ENCODE measurements at places on chromosomes 7 and 10. TPM values are rescaled to one million over a fixed set of nuclear protein-coding genes. Genes with fewer than 3 reads are reported as not detected.

- no peak for DNase-seq
These were observed 47.2 kb upstream of the NRP1 start for GRCh38 chr10:33381451-33382215.

DNA sequence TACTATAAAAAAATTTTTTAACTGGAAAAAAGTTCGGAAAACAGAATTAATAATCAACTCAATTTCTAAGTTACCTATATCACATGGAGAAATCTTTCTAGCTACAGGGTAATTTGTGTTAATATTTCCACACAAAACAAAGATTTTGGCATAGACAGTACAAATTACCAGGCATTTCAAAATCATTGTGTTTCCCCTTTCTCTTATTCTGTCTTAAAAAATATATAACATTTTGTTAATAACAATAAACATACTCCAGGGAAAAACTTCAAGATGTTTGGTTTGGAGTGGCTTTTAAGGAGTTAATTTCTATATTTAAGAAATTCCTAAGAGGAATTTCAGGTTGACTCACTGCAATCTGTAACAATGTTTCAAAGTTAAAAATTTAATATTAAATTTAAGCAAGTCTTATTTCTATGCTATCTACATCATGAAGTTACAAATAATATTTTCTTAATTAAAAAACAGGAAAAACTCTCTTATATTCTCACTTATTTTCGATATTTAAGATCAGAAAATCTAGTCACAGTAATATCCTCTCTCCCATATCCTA lies 132.6 kb downstream of the NRBF2 start:
- DNase-seq, result no peak

- DNase-seq, result no peak
These were observed 92.8 kb downstream of the PAXIP1 start for GRCh38 chr7:154910125-154910524.

GRCh38 chr7:36945612-36946400 lies 221.5 kb upstream of the AOAH start:
- DNase-seq, result no peak

- DNase-seq, result no peak
These were observed 17.2 kb downstream of the EBF3 start for GRCh38 chr10:129946859-129947258.

The COL17A1 gene
- total RNA-seq, result not detected

DNA sequence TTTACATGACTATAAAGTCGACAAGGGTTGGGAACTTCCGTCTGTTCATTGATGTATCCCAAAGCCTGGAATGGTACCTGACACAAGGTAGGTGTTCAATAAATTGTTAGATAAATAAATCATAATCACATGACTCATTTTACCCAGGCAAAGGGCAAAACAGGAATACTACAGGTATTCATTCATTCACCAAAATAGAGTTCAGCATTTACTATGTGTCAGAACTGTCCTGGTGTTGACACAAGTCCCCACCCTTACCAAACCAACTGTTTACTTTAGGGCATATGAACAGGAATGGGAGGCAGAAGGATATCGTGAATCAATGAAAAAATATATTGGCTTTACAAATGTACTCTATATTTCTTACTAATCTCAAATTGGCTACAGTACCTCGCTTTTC lies 666 bp upstream of the YAE1 start:
- no peak for DNase-seq

DNA sequence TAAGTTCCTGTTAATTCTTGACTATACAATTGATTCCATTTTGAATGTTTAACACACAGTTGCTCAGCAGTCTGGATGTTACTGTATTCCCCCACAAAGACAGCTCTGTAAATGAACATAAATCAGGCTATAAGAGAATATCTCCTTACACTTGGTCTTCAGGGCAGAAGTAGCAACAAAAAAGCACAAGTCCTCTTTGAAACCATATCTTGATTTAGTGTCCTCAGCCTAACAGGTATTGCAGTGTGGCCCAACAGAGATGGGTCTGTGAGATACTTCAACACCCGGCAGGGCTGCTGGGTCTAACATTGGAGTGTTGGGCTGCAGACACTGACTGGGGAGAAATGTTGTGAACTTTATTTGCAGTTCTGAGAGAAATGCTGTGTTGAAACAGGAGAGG lies 75.8 kb downstream of the CUL1 start:
- no peak for DNase-seq

DNA sequence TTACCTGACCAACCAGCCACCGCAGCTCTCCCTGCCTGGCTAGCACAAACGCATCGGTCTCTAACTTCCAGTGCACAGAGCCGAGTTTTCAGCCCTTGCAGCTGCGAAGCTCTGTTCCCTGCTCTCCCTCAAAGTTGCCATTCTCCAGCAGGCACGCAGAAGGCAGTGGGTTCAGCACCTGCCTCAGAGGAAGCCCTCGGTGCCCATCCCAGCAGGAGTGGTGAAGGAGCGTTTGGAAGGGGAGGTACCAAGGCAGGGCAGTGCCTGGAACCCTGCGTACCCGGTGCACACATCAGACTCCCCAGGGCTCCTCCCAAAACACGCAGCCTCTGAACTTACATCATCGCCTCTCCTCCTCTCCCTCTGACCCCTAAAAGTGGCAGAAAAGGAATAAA lies 1.7 kb upstream of the STK32C start:
- no peak for DNase-seq

GRCh38 chr10:14219411-14219810 lies 111.3 kb downstream of the FRMD4A start:
- DNase-seq, result no peak

The ALOX5 gene
- total RNA-seq, result 3.2 TPM

DNA sequence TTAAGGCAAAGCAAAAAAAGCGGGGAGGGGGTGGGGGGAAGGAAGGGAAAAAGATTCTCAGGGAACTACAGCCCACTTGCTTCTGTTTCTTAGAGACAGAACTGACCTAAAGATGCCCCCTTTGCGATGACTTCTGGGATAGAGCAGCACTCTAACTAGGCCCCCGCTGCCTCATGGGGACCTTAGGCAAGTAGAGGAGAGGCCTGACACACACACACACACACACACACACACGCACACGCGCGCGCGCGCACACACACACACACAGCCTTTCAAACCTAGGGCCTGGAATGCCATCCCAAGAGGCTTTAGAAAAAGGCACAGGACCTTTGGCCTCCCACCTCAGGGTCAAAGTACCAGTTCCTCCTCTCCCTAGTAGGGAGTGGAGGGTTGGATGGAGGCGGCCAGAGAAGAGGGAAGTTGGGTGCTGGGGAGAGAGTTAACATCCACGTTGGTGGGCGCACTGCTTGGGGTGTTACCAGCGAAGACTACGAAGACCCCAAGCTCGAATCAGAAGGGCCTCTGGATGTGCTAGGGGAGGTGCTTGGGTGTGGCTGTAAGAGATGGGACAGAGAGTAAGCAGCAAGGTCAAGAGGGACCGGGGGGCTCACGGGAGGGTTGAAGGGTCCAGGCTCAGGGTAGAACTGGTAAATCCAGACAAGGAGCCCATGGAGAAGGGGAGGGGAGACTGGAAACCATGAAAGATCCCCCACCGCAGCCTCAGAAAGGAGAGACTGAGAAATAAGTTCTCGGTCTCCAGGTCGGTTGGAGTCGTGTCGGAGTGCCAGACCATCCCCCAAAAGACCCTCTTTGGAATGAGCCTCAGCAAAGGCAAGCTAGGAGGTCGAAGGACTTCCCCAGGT lies 1.2 kb upstream of the COL1A2 start:
- peak; percentile 18 for DNase-seq

GRCh38 chr10:22058201-22058600 lies 54.7 kb upstream of the DNAJC1 start:
- DNase-seq, result no peak

GRCh38 chr10:125123476-125124114 lies 36.8 kb downstream of the CTBP2 start:
- peak; percentile 89 for DNase-seq

DNA sequence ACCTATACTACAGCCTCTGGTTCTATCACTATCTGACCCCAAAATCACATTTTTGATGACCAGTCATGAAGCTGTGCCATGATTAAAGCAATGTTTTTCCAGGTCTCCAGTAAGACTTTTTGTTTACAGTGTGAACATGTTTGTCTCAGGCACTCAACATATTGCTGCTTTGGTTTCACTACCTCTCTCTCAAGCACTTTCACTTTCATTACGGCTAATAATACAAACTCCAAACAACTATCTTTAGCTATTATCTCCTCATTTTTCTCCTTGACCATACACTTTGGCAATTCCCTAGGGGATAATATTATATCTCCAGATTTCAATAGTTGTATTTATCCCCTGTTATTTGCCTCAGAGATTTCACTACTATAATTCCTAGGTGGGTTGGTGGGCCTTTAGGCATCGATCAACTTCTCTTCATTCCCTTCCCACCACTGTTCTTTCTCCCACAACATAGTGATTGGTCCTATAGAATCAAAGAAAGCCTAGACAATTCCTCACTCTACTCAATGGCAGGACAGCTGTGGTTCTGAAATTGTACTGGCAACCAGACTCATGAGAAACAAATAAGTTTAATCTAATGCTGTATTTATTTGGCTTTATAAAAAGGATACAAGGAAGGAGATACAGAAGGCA lies 261.4 kb upstream of the ZWINT start:
- no peak for DNase-seq

GRCh38 chr10:93464776-93465388 lies 17.3 kb downstream of the MYOF start:
- no peak for DNase-seq

GRCh38 chr7:45645141-45645969 lies 71.2 kb downstream of the ADCY1 start:
- DNase-seq, result no peak

GRCh38 chr7:115217373-115217772 lies 295.5 kb downstream of the MDFIC start:
- DNase-seq, result no peak

GRCh38 chr7:108210796-108211195 lies 80.6 kb upstream of the LAMB4 start:
- no peak for DNase-seq

The HOXA4 gene
- total RNA-seq, result not detected

The TUBB8 gene
- not detected for total RNA-seq

The NANOS1 gene
- total RNA-seq, result 11.7 TPM

The ACTL6B gene
- total RNA-seq, result not detected

The DNAJC12 gene
- total RNA-seq, result 6.1 TPM

GRCh38 chr7:52876402-52876801 lies 159.0 kb upstream of the POM121L12 start:
- DNase-seq, result no peak

DNA sequence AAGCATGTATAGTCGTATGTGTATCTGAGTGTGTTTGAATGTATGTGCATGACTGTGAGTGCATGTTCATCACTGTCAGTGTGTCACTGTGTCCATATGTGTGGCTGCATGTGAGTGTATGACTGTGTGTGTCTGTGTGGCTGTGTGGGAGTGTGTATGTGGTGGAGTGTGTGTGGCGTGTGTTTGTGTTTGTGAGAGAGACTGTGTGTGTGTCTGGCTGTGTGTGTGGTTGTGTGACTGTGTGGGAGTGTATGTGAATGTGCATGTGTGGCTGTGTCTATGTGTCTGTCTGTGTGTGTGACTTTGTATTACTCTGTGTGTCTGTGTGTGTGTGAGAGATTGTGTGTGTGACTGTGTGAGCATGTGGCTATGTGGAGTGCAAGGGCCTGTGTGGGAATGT lies 502.4 kb downstream of the DNAJB6 start:
- DNase-seq, result no peak

DNA sequence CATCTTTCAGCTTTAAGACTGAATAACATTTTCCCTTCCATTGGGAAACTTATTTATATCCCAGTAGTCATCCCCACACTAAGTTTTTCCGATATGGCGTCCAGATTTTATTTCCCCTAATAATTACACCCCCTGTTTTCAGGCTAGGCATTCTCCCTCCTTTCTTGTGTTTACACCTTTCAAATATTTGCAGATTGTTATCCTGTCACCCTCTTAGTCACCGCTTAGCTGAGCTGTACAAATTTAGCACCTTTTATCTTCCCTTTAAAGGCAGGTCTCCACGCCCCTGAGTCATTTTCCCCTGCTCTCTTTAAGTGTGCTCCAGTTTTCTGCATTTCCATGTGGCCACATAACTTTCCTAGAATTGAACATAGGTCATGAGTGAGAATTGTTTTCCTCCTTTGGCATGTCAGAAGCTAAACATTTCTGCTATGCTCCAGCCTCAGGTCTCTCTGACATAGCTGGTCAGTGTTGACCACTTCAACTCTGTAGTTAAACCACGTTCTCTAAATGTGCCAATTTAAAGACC lies 47.4 kb downstream of the LRRC4 start:
- DNase-seq, result no peak
